ENCODE measurements at places on chromosomes 12 and 14.

GRCh38 chr12:42756841-42757623 lies 167.5 kb upstream of the PRICKLE1 start:
- DNase-seq, result no peak

GRCh38 chr12:97767347-97767746 lies 304.7 kb downstream of the RMST start:
- DNase-seq, result no peak

DNA sequence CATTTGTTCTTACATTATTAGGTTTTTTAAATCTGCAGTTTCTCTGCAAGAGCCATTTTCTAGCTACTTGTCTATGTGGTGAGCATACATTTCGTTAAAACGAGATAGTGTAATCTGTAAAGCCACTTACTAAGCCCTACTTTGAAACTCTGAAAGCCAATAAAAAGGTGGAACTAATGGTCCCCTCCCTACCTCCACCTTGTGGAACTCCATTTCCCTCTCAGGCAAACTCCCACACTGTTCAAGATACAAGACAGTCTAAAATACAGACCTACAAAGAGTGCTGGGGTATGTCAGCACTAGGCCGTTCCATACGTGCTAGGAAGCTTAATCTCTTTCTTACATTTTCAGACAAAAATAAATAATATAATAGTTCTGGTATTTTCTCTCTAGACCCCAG lies 74.1 kb downstream of the DUSP6 start:
- DNase-seq, result no peak

GRCh38 chr12:101566318-101566717 lies 28.5 kb upstream of the MYBPC1 start:
- no peak for DNase-seq

DNA sequence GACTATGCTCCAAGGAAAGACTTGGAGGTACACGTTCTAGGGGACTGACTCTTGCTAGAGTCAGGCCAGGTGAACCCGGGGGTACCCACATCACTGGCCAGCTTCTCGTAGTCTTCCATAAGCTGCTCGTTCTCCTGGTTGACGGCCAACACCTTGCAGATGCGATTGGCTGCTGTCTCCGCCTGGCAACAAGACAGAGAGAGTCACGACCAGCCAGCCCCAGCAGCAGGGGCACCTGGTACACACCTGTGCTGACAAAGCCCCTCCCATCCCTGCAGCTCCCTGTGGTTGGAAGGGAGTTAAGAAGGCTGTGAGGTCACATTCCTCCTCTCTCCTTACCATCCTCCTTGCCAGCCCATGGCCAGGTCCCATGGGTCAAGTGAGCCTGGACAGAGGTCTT lies 85.5 kb downstream of the ACTN1 start:
- no peak for DNase-seq
